ENCODE measurements at places on chromosomes 16 and 17.

- DNase-seq, result no peak
These were observed 18.3 kb upstream of the WFIKKN2 start for GRCh38 chr17:50816771-50817751.

DNA sequence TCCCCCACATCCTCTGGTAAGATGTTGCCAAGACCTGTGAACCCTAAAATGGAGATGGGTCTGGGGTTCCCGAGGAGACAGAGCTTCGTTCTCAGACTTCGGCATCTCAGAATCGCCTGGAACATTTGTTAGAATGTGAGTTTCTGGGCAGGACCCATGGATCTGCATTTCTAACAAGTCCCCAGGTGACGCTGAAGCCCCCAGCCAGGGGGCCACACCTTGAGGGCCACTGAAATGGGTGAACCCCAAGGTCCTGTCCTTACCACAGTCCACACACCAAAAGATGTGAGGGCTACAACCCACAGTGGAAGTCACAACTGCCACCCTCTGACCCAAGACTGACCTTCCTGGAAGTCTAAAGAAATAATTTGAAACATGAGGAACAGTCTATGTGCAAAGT lies 14.0 kb downstream of the MPP3 start:
- no peak for DNase-seq

DNA sequence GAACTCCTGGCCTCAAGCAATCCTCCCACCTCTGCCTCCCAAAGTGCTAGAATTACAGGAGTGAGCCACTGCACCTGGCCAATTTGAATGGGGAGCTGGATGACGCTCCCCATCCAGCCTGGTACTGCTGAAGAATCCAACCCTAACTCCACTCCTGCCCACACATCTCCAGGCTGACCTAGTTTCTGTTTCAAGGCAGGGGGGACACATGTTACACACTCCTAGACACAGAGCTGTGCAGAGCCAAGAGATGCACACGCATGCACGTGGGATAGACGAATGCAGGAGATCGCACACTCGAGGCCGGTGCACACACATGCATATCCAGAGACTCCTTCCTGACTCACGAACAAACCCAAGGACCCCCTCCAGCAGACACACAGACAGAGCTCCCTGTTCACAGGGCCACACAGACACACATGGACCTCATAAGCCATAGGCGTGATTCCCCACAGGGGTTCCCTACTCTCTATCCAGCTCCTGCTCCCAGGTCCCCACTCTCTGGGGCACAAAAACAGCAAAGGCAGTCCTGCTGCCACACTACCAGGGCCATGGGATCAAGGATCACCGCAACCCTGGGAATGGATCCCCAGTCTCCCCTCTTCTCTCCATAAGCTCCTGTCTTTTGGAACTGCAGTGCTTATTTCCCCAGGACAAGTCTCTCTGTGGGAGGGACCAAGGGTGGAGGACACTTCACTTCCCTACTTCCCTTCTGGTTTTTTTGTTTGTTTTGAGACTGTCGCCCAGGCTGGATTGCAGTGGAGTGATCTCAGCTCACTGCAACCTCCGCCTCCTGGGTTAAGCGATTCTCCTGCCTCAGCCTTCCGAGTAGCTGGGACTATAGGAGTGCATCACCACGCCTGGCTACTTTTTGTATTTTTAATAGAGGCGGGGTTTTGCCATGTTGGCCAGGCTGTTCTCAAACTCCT lies 14.4 kb downstream of the EPOP start:
- no peak for DNase-seq

GRCh38 chr16:48525201-48526057 lies 84.6 kb downstream of the N4BP1 start:
- no peak for DNase-seq

DNA sequence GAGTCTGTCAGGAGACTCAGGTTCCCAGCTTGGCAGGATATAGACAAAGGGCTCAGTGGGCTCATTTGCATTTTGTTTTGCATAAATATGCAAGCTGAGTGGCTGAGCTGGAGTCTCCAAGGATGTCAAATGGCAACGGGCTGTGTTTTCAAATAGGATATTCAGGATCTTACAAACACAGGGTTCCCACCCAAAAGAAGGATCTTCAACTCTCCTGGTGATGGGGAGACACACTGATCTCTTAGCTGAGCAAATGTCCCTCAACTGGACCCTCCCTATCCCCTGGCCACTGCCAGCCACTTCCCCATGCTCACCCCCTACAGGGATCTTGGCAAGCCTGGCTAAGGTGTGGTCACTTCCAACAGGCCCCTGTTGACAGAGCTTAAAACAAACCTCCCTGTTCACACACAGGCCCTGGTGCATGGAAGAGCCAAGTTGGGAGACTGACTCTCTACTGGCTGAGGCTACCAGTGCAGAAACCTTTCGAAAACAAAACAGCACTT lies 61.6 kb downstream of the SOX9 start:
- no peak for DNase-seq

Data from substantia nigra (tissue), 51 donors.